IMR-90 (cell line): ENCODE measurements at places on chromosomes 2 and 18. TPM values are rescaled to one million over a fixed set of nuclear protein-coding genes. Genes with fewer than 3 reads are reported as not detected.

The BCL11A gene
- total RNA-seq = 1.1 and 1.7 TPM in 2 replicates

- no peak for DNase-seq
These were observed 12.7 kb downstream of the USP39 start for GRCh38 chr2:85628658-85629057.

GRCh38 chr18:62587689-62588088 lies 64.9 kb downstream of the ZCCHC2 start:
- no peak for DNase-seq

DNA sequence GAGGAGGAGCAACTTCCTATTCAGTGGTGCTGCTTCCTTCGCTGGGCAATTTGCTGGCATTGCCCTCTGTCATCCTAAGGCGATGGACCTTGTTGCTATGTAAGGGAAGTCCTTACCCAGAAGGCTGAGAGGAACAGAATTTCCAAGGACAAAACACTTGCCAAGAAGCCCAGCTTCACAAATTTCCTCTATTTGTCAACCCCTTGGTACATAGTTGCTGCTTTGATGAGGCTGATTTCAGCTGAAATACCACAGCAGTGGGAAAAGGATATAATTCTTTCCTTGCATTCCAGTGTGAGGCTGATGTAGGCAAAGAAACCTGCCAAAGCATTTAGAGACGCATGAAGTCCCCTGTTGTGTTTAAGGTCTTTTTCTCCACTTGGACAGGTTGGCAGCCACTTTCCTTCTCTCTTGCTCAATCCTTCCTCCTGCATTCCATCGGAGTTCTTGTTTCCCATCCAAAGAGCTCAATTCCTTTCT lies 16.4 kb upstream of the ST3GAL5 start:
- DNase-seq = peak; percentile 30

The SLC5A7 gene
- total RNA-seq = not detected in 2 replicates

GRCh38 chr2:64538764-64539433 lies 14.8 kb downstream of the AFTPH start:
- peak; percentile 41 for DNase-seq

DNA sequence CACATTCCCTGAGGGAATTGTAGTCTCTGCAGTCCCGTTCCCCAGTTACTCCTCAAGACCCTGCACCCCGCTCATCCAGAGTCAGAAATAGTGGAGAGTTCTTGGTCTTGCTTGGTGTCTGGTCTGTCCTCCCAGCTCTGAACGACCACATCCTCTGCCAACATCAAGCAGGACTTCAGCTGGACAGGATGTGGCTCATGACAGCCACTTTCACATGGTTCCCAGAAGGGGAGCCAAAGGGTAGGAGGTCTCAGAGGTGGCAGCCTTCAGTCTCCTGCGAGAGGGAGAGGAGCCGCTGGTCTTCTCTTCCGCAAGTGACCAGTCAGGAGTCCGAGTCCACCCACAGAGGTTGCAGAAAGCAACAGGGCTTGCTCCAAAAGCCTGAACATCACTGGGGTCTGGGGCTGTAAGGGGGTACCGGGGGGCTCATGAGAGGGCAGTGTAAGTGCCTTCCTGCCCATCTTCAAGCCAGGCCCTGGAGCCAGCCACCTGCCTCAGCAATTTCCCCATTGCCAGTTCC lies 29.8 kb downstream of the B3GNT7 start:
- DNase-seq = no peak

GRCh38 chr18:44986933-44987332 lies 306.2 kb downstream of the SETBP1 start:
- DNase-seq = no peak

- DNase-seq = no peak
These were observed 15.1 kb upstream of the LMAN1 start for GRCh38 chr18:59374128-59374527.
